ENCODE measurements at places on chromosomes 11 and 22. TPM values are rescaled to one million over a fixed set of nuclear protein-coding genes. Genes with fewer than 3 reads are reported as not detected.

The TAF10 gene
- total RNA-seq: 28.6 TPM

DNA sequence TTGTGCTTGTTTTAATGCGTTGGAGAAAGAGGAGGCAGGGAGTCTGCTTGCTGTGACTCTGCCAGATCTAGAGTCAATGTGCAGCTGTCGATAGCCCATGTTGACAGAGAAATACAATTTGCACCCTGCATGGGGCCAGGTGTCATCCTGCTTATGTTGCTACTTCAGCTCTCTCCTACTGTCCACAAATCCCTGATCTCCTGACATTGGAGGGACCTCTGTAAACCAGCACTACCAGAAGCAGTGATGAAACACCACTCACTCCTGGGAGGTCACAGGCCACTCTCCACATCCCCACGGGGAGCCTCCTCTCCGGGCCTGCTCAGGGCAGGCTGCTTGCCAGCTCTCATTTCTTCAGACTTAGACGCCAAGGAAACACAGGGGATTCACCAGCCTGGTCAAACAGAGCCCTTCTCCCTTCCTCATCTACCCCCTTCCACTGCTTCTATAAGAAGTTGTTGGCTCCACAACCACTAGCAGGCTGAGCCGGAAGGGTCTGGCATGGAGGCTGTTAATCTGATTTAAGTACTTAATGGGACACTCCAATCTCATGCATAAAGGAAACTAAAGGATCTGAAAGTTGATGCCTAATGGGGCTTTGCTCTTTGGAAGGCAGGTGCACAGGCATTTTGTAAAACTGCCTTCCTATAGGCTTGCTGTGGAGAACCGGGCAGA, 29.9 kb upstream of the CSNK2A3 start:
- DNase-seq: no peak

The MMP13 gene
- total RNA-seq: not detected

The SH3BP1 gene
- total RNA-seq: 0.89 TPM

DNA sequence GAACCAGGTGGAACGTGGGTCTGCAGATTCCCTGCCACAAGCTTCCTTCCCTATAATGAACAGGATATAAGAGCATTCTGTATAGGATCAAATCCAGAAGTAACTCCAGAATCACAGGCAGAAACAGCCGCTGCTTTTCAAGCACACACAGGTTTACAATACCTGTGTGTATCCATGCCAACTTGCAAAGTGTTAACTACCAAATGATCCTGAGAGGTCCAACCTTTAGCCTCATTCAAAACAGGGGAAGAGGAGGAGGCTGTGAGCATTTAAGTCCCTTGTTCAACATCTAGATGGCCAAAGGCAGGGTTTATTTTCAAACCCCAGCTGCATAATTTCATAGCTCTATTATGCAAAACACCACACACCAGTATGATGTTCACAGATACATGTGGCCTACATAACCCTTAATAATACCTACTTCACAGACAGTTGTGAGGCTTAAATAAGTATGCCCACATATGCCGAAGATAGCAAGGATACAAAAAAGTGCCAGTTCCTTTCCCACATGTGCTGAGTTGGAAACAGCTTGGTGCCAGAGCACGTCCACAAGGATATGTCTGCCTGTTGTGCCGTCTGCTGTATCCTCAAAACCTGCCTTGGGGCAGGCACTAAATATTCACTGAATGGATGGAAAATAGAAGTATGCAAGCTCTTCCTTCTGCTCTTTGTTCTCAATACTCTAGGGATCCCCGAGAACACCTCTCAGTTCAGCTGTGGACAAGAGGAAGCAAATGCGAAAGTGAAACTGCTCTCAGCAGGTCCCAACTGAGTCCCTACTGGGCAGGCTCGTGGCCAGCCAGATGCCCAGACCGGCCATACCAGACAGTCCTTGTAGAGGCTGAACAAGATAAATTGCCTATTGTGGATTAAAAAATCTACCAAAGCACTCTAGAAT, 66.8 kb downstream of the LARGE1 start:
- peak; percentile 58 for DNase-seq

GRCh38 chr11:15776366-15776765, 580.0 kb downstream of the SOX6 start:
- DNase-seq: no peak

DNA sequence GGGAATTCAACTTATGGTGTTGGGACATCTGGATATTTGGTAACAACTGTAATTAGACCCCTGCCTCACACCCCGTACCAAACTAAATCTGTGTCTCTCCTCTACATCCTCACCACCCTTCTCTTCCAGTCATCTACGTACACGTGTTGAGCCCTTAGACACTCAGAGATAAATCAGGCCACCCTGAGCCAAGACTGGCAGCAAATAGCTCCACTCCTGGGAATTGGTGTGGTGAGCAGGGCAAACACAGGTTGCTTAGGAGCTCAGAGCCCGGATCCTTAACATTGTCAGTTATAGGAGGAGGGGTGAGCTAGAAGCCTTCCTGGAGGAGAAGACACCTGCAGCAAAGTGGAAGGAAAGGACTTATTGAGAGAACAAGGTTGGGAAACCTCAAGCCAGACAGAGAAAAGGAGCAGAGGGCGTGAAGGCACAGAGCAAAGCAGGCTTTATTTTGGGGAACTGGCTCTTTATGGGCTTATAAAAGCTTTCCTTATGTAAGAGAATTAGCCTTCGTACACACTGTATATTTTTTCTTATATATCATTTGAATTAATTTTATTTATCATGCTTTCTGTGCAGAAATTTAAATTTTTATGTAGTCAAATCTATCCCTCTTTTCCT, 36.9 kb upstream of the KLHL35 start:
- DNase-seq: no peak

The MFRP gene
- not detected for total RNA-seq

DNA sequence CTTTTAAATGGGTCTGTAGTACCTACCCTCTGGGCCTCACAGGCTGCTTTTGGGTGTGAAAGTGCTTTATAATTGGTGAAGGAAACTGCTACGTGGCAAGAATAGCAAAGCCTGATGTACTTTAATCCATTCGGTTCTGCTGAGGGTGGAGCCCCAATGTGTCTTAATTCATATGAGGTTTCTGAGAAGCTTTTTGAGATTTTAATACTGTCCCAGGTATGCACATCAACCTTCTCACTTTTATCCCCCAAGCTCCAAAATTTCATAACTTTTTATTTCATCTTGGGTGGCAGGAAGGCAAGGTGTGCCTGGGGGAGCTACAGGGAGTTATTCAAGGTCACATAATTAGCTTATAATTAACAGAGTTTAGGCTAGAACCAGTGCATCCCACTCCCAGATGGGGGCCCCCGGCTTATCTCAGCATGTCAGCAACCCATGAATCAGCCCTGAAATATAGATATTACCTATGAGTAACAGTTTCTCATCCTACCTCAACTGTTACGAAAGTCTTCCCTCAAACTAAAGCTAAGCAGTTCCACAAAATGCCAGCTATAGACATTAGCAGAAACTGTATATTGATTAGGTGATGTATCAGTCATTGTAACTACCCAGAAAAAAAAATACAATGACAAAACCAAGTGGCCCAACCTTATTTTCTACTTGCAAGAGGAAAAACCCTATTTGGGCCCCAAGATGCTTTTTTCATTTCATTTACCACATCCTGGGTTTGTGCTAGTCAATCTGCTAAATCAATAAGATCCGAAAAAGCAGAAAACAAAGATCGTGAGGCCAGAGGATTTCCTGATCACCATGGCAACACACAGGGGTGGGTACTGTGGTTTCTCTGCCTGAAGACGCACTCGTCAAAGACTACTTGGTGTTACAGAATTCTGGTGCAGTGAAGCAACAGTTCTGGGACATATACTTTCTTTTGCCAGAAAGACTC, 26.7 kb downstream of the CD44 start:
- DNase-seq: peak; percentile 59

GRCh38 chr11:108669711-108670110, 4.8 kb downstream of the DDX10 start:
- DNase-seq: no peak

- DNase-seq: no peak
These were observed 40.4 kb downstream of the AMPD3 start for GRCh38 chr11:10495464-10495786.

The MUC6 gene
- not detected for total RNA-seq

The TPH1 gene
- total RNA-seq: not detected

DNA sequence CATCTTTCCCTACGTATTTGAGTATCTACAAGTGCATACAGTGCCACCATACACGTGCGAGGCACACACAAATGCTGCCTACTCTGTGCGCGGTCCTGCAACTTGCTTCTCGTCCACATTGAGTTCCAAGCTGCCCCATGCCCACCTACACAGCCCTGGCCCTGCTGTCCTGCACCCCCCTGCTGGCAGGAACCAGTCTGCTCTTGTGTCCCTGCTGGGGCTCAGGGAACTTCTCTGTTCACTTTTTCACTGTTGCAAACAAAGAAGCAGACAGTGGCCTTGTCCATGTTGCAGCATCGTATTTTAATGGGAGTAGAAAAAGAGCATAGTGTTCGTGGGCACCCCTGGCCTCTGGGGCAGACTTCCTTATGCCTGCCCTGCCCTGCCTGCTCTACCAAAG, 14.0 kb downstream of the CPT1A start:
- no peak for DNase-seq

GRCh38 chr11:69615545-69616278, 25.2 kb upstream of the CCND1 start:
- no peak for DNase-seq

The POU2AF2 gene
- total RNA-seq: not detected

DNA sequence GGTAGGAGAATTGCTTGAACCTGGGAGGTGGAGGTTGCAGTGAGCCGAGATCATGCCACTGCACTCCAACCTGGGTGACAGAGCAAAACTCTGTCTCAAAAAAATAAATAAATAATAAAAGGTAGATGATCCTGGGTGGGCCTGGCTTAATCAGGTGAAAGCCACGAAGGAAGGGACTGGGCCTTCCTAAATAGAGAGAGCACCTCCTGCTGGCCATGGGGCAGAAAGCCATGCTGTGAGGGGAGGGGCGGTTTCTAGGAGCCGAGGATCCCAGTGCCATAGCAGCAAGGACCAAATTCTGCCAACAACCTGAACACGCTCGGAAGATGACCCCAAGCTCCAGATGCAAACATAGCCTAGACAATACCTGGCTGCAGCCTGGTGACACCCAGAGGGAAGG, 24.5 kb upstream of the DGKZ start:
- DNase-seq: no peak

GRCh38 chr11:44575288-44575672, 9.8 kb downstream of the CD82 start:
- no peak for DNase-seq

The PNPLA5 gene
- total RNA-seq: not detected

DNA sequence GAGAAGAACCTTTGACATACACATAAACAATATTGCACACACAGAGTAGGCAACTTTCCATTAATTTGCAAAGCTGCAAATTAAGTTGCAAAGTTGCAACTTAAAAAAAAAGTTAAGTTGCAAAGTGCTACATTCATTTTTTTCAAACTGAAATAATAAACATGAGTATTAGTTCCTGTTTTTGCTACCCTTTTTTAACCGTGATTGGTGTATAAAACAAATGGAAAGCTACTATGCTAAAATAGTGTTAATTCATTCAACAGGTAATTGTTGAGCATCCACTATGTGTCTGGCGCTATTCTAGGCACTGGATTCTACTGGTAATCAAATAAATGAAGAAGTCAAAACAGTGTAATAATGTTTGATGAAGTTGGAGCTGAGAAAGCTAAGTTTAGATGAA, 8.1 kb downstream of the ZFP91 start:
- no peak for DNase-seq

- DNase-seq: no peak
These were observed 25.1 kb upstream of the SCGB1A1 start for GRCh38 chr11:62393735-62394134.

The KRTAP5-11 gene
- total RNA-seq: not detected

The THY1 gene
- total RNA-seq: 10.1 TPM

GRCh38 chr11:9001736-9002135, 2.1 kb downstream of the NRIP3 start:
- peak; percentile 82 for DNase-seq

- DNase-seq: no peak
These were observed 43.4 kb upstream of the TMPRSS4 start for GRCh38 chr11:118033443-118033842.

- DNase-seq: no peak
These were observed 3.6 kb upstream of the FAM118A start for GRCh38 chr22:45306139-45306538.

DNA sequence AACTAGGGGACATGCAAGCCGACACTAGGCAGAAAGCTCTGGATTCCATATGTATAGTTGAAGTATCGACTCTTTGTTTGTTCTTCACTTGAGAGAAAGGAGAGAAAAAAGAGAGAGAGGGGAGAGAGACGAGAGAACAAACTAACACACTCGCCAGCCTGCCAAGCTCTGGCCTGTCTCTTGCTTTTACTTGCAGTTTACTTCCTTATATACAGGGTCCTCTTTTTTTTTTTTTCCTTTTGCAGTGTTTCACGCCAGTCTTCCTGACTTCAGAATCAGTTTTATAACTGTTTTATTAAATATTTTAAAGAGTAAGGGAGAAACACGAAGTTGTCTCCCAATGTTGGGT, 19.9 kb downstream of the TEAD1 start:
- no peak for DNase-seq

- DNase-seq: no peak
These were observed 211.4 kb downstream of the AASDHPPT start for GRCh38 chr11:106288822-106289387.

DNA sequence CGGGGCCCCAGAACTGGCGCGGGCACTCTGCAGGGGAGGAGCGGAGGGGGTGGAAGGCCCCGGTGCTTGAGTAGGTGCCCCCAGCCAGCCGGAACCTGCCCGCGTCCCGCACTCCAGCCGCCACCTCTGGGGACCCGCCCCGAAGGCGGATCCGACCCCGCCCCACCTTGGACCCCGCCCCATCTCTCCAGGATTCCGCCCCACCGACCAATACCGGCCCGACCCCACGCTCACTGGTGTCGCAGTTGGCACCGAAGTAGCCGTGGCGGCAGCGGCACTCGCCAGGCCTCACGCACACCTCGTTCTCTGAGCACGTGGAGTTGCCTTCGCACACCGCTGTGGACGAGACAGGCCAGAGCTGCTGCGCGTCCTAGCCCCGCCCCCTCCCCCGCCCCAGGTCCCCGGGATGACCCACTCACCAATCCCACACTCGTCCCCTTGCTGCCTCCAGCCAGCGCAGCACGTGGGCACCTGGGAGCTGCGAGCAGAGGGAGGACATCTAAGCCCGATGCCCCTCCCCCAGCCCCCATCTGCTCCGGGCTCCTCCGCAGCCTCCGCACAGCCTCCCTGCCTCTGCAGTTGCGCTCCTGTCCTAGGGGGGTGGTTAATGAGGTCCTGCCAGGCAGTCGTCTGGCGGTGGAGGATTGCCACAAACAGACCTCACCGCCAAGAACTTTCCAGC, 6.0 kb downstream of the SCARF2 start:
- DNase-seq: no peak

Measured in dermis microvascular lymphatic vessel endothelial cell (primary cell).